ENCODE measurements at places on chromosomes 1 and 21. TPM values are rescaled to one million over a fixed set of nuclear protein-coding genes. Genes with fewer than 3 reads are reported as not detected.

DNA sequence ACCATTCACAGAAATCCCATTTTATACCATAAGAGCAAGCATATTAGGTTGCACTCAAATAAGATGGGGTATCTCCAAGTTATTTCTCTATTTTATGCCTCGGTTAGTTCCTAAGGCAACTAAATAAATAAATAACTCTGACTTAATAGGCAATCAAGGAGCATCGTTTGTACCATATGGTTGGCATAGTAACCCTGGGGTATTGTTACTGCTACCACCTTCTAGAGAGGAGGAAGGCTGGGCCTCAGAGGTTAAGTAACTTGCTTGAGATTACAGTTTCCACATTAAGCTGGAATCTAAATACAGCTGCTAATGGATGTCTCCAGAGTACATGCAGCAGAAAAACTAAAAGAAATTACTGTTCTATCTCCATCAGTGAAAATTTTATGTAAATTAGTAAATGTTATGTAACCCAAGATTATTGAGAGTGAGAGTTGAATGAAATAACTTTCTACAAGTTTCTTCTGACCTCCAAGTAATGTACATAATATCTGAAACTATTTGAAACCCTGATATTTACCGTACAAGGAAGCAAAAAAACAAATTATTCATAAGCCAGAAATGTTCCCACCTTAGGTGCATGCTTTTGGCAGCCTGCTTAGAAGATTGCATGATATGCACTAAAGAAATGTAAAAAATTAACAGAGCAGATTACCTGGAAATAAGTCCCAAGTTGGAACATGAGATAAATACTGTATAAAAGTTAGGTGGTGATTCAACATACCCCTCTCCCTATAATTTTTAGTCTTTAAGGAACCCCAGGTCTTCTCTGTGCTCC lies 127.0 kb downstream of the CRB1 start:
- DNase-seq = no peak

ATP1A4 gene
- total RNA-seq = 0.33 TPM

- DNase-seq = no peak
Observed at GRCh38 chr1:117290890-117291289, 76.4 kb upstream of the MAN1A2 start.

- DNase-seq = no peak
Observed at GRCh38 chr1:240790856-240791255, 178.9 kb upstream of the GREM2 start.

- no peak for DNase-seq
Observed at GRCh38 chr21:40074710-40075109, 207.5 kb downstream of the PCP4 start.

Measured in mesothelial cell of epicardium (in vitro differentiated cells).